ENCODE measurements at places on chromosomes 11 and 22.

DNA sequence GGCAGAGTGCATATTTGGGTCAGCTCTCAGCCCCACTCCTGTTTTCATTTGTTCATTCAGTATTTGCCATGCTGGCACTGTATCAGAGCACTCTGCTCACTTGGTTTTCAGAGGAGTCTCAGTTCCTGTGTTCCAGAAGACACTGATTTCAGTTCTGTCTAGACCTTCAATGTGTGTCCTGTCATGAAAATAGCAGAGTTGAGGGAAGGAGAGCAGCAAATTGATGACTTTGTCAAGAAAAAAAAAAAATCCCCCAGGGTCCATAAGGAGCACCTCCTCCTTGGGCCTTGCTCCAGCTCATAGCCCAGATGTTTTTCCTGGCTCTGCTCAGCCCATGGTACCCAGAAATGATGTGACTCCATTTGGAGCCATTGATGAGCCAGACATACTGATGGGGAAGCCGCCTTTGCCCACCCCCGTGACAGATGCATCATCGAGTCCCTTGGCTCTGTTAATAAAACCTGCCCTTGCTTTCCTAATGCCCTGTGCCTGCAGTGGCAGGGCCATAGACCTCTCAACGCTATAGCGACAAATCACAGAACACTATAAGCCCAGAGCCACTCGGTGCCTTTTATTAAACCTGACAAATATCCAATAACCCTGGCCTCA lies 107.0 kb downstream of the PKNOX2 start:
- no peak for DNase-seq

- DNase-seq = no peak
These were observed 27.3 kb downstream of the BDNF start for GRCh38 chr11:27672836-27673464.

DNA sequence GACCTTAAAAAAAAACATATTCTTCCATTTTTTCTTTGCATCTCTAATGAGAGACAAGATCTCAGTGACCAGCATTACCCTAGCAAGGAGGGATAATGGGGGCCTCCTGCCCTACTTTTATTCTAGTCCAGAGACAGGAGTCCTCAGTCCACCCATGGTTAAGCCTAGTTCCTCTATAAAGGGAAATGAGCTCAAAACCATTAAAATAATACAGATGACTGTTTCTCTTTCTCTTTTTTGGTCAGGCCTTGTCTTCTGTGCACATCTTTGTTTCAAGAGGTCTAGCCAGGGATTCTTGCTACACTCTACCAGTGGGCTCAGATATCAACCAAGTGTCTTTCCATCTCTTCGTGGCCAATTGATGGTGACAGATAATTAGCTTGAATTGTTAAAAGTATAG lies 73.1 kb downstream of the MPPED2 start:
- DNase-seq = no peak

DNA sequence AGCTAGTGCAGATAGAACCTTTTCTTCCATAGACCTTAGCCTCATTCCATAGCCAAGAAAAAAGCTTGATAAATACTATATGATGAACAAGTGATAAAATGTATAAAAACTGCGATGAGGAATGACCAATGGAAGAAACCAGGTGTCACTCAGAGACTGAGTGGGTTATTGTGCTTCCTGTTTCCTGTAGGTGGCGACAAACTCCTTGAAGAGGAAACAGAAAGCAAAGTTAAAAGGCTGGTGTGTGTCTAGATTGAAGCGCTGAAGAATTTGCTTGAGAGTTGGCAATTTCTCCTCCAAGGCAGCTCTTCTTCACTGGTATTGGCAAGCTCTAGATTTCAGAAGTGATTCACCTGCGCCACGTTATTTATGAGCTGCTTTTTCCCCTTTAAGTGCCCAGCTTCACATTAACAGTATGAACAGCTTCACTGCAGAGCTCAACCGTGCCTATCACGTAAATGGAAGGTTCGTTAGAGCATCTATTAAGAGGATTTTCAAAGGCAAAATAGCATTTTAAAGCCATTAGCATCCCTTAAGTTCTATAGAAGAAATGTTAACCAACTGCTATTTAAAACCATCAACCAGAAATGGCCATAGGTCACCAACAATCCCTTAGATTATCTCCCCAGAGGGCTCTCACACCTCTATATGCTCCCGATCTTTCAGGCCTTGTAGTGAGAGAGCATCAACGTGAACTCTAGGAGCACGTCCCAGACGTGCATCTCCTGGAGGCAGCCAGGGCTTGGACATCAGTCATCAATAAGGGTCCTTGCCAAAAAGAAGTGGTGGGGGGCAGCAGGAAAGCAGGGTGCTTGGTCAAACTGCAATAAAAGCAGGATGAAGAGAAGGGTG lies 179.4 kb downstream of the CADM1 start:
- peak; percentile 27 for DNase-seq

GRCh38 chr11:128755564-128755963 lies 61.7 kb downstream of the FLI1 start:
- no peak for DNase-seq

DNA sequence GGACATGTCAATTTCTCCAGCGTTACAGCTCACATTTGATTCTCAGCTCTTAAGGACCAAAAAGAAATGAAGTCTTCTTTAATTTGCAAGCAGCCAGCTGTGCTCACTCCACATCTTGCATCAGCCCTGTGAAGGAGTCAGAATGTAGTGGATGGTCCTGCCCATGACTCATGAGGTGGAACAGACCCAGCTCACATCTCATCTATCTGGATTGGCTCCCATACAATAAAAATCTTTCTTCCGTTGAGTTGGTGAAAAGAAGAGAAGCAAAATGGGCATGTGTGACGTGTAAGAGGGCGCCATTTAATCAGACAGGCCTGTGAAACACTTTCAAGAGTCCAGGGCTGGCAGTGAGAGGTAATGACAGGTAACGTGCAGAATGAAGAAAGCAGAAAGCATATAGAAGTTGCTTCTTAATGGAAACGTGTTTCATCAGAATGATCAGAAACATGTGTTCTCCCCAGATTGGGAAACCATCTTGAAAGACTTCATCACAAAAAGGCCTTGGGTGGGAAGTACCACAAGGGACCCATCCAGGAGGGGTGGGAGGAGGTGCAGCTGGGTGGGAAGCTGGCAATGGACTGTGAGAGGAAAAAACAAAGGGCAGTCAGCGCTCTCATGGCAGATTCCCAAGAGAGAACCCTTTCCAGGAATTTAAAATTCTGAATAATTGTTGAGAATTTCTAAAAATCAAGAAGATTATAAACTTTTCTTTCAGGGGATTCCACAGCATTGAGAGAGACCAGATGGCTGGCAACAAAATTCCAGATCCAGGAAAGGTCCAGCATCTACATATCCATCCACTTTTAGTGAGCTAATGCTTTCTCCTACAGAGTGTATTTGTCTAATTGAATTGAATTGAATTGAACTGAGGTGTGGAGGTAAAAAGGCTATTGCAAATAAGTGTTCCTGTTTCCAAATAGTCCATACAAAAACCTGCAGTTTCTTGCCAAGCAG lies 57.0 kb downstream of the ETS1 start:
- peak; percentile 86 for DNase-seq

DNA sequence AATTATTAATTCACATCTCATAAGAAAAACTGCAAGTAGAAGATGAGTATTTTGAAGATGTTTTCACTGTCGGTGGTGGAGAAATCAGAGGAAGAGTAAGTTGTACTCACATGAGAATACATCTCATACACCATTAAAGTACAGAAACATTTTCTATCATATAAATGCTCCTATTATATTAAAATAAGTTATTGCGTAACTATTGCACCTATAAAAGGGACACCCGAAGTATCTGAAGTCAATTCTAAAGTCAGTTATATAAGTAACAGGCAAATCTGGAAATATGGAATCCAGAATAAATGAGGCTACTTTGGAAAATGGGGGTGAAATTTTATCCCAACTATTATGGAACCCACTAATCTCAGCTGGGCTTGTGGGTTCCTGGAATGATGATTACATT lies 103.3 kb downstream of the FAM76B start:
- DNase-seq = no peak

DNA sequence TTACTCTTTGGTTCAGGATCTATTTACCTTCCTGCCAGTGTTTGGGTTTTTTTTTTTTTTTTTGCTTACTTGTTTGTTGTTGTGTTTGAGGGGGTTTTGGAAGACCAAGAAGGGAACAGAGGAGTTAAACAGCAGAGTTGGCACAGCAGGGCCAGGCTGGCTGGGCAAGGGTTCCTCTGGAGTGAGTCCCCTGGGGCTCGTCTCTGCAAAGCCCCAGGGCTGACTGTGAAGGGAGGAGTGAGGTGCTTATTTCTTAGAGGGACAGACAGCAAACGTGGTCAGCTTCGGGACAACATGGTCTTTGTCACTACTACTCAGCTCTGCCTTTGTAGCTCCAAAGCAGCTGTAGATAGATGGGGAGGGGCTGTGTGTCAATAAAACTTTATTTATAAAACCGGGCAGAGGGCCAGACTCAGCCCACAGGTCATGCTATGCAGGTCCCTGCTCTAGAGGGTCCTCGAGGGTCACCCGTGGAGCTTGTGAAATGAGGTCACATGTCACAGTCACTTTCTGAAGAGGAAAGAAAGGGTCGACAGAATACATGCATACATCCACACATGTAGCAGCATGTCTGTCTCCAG lies 1404.7 kb downstream of the BRD1 start:
- DNase-seq = no peak

DNA sequence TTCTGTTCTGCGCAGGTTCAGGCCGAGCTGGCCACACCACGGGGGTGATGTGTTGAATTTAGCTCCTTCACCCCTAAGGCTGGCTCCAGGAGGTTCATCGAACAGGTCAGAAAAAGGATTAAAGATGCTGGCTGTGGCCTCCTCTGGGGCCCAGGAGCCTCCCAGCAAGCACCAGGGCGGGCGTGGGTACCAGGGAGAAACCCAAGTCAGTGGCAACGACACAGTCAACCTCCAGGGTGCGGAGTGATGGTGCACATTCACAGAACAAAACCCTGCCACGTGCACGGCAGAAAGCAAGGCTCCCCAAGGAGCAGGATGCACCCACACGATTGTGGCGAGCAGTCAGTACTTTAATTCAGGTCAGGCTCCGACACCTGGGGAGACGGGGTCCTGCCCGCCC lies 10.8 kb downstream of the C11orf24 start:
- no peak for DNase-seq

- DNase-seq = no peak
These were observed 318.6 kb upstream of the PLET1 start for GRCh38 chr11:112579282-112579681.

GRCh38 chr22:45163099-45163450 lies 650 bp upstream of the NUP50 start:
- DNase-seq = peak; percentile 52

- no peak for DNase-seq
These were observed 473.8 kb upstream of the API5 start for GRCh38 chr11:42837994-42838393.
